Kidney (tissue), 22 donors: ENCODE measurements at places on chromosomes 7 and 10. TPM values are rescaled to one million over a fixed set of nuclear protein-coding genes. Genes with fewer than 3 reads are reported as not detected.
A peak's percentile ranks its signal among the peaks of the same experiment; 100 is the strongest.

GRCh38 chr10:125350519-125350918 is 190.2 kb upstream of the CTBP2 start:
- DNase-seq: no peak

DNA sequence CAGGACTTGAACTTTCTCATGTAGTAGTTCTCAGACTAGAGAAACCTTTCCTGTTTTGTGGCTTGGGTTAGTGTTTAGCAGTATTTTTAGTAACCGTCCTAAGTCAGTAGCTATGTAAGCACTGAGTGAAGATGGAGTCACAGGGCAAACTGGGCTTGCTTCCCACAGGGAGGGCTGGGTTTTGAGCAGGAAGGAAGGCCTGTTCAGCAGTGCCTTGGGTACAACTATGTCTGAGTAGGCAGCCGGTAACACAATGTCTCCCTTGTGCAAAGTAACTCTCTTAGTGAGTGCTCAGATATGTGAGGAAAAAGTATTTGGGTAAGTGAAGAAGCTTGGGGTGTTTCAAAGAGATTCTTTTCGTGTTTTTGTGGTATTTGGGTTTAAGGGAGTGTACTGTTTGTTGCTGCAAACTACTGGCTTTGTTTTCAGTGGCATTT is 96.4 kb downstream of the CCSER2 start:
- DNase-seq: peak; percentile 38

GRCh38 chr7:103640031-103640779 is 194.2 kb upstream of the SLC26A5 start:
- no peak for DNase-seq

GRCh38 chr10:59779756-59780533 is 26.7 kb upstream of the MRLN start:
- no peak for DNase-seq

DNA sequence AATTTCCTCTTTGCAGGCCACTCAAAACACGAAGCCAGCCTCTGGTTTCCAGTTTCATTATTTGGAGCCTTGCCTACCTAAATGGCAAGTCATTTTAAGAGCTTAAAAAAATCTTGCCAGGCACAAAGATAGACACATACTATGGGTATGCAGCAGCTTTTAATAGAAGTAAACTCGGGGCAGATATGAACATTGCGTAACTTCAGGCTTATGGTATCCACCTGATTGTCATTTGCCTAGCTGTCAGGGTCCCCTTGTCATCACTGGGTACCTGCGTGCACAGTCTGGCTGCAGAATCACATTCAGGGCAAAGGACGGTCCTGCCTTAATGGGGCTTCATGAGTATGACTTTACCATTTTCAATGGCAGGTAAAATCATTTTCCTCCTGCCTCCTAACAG is 466.1 kb upstream of the NRP1 start:
- DNase-seq: no peak

GRCh38 chr7:1974290-1975101 is 258.2 kb downstream of the MAD1L1 start:
- DNase-seq: no peak

GRCh38 chr7:3399858-3400257 is 98.8 kb downstream of the SDK1 start:
- DNase-seq: no peak

GRCh38 chr7:41629711-41630111 is 73.2 kb downstream of the INHBA start:
- no peak for DNase-seq

DNA sequence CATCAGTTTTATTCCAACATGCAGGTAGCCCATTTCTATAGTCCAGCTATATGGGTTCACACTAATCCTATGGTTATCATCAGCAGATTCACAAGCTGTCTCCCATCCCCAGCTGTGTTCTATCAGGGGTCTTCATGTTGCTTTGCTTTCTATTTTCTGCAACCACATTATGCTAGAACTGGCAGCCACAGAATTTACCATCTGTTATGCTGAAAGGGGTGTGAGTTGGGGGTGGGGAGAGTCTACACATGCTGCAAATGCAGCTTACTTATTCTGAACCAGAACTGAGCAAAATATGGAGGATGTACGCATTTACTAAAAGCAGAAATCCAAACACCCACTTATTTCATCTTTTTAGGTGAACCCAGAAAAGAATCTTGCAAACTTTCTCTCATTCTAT is 32.9 kb downstream of the SHTN1 start:
- DNase-seq: no peak

GRCh38 chr7:74656441-74656836 is 1.1 kb upstream of the GTF2I start:
- DNase-seq: peak; percentile 82

DNA sequence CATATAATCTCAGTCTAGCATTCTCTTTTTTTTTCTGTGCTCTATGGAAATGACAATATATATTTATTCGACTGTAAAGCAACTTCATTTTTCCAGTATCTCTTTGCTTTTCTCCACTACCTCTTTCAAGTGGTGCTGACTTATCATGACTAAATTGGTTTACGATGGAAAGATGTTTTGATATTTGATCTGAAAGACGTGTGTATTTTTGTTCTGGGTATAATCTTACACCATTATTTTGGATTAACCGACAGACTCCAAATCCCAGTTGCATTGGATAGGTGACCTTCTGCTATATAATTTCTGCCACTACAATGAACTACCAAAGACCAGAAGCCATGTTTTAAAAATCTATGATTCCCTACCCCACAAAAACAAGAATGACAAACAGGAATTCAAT is 380.5 kb upstream of the NFE2L3 start:
- no peak for DNase-seq

DNA sequence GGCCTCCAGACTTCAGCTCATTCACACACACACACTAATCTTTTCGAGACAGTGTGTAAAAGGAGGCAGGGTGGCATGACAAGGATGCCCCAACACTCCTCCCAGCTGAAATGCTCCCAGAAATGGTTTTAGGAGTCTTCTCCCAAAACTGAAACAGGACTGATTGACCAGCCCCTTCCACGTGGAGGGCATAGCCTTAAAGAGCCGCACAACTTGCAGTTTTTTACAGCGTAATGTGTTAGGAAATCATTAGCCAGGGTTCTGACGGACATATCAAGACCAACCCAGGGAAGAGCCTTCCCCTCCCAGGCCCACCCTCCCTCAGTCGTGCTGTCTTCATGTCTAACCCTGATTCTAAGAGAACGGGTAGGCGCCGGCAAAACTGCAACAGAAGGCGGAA is 224.6 kb downstream of the TNS3 start:
- DNase-seq: peak; percentile 54

- DNase-seq: no peak
Observed at GRCh38 chr7:149654588-149654987, 118.8 kb downstream of the ZNF467 start.

DNA sequence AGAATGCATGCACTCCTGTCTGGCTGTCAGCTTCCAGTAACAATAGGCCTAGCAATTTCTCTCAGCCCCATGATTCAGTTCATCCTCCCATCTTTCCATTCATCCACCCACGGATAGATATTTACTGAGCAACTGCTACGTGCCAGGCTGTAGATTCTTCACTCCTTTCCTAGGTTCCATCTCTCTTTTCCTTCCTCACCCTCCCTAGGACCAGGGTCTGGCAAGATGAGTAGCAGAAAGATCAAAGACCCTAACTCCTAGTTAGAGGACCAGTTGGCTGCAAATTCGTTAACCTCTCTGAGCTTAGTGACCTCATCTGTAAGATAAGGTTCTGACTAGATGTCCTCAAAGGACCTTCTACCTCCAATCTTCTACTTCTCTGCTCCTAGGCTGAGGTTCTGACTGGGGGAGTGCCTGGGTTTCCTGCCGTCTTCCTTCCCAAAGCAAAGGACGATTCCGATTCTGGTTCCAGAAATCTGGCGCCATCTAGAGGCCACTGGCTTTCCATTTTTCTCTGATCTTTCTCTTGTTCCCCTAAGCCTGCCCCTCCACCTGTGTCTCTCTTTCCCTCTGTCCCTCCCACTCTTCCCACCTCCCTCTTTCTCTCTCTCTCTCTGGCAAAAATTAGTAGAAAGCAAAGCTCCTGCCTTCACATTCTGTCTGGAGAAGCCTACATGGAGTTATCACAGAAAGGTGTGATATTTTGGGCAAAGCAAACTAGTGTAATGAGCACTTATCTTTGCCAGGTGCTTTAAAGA is 26.2 kb downstream of the TBATA start:
- DNase-seq: peak; percentile 54

DNA sequence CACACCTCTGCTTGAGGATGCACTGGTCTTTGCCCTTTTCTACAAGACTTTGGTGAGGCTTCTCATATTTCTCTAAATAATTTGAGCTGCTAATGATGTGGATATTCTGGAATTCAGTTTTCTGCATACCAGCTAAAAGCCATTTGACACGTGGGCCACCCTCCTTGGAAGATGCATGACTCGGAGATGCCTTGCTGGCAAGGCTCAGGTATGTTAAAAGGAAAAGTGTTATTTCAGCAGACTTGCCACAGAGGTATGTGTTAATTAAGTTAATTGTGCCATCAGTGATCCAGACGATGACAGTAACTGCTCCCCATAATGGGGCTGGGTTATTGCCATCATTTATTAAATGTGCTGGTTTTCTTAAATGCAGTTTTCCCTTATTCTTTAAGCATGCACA is 8.8 kb upstream of the GFRA1 start:
- no peak for DNase-seq

DNA sequence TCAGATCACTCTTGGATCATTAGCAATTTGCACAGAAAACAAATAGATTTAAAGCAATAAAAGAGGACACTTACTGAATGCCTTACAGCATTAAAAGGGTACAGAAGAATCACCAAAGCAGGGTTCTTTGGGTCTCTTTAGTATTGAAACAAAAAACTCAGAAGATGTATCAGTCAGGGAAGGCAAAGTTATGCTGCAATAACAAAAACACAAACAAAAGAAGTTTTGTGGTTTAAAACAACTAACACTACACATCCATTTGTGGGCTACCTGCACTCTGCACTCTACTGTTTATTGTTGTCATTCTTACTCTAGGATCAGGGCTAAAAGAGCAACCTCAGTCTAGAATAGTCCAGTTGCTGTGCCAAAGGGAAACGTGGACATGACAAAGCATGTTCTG is 216.4 kb downstream of the GPAM start:
- DNase-seq: no peak

- DNase-seq: no peak
Observed at GRCh38 chr10:73909540-73910115, 1.3 kb upstream of the PLAU start.

GRCh38 chr10:60377042-60377352 is 12.7 kb downstream of the ANK3 start:
- no peak for DNase-seq

DNA sequence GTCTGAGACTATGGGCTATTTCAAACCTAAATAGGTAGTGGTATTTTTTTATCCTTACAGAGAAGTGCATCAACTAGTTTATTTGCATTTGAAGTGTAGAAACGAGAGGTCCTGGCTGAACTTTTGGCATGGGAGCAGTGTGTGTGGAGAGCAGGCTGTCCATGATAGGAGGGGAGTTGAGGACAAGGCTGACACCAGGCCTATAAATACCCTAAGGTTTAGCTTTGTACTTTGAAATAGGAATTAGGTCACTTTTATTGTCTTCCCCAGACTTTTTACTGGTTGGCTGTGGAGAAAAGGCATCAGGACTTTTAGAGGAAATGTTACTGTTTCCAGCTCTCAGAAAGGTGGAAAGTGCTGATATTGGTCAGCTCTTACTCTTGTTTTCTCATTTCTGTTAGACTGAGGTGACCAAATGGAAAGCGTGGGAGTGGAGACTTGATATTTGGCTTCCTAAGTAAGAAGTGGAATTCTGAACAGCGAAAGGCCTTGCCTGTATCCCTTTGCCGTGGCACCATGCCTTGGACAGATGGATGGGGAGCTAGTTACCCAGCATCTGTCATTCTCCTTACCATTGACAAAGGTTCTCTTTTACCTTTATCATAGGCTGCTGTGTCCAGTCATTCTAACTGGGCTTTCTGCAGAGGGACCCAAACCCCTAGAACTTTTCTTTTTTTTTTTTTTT is 46.0 kb downstream of the GBF1 start:
- DNase-seq: no peak

GRCh38 chr10:101452593-101452992 is 98.6 kb downstream of the BTRC start:
- DNase-seq: no peak

- no peak for DNase-seq
Observed at GRCh38 chr10:128050936-128051335, 75.3 kb downstream of the MKI67 start.

GRCh38 chr7:150715293-150715692 is 1.1 kb upstream of the GIMAP1 start:
- no peak for DNase-seq

- no peak for DNase-seq
Observed at GRCh38 chr7:79407351-79407750, 46.1 kb downstream of the MAGI2 start.

- DNase-seq: peak; percentile 30
Observed at GRCh38 chr10:43210556-43210955, 56.3 kb downstream of the RASGEF1A start.

- DNase-seq: no peak
Observed at GRCh38 chr10:70851597-70852475, 36.1 kb downstream of the SGPL1 start.

DNA sequence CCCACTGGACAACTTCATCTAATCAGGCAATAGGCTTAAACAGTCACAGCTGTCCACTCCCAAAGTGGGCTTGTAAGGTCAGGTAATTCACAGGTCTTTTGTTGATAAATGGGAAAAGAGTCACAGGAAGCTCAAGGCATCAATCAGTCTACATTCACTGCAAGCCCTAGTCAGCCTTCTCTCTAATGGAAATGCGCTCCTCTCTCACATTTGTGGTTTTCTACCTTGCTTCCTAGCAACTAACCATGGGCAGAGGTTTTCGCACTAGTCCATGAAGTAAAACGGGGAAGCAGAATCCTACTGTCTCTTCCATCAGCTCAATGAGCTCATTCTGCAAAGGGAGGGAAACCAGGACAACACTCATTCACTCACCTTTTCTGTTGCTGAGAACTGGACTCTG is 53.5 kb upstream of the APBB1IP start:
- no peak for DNase-seq

GRCh38 chr10:423178-423577 is 266.3 kb downstream of the DIP2C start:
- DNase-seq: no peak

GRCh38 chr7:112784603-112785002 is 5.6 kb downstream of the TMEM168 start:
- no peak for DNase-seq

The ASB15 gene
- 1.8 TPM for polyA plus RNA-seq

The LIPM gene
- not detected for polyA plus RNA-seq

The EGFR gene
- polyA plus RNA-seq: 5.9 TPM

The IFT22 gene
- polyA plus RNA-seq: 92.7 TPM

The PTN gene
- polyA plus RNA-seq: 17.2 TPM

The LDB3 gene
- polyA plus RNA-seq: 3.3 TPM

The C10orf105 gene
- polyA plus RNA-seq: not detected

The SPDYE9 gene
- not detected for polyA plus RNA-seq

The WEE2 gene
- 0.13 TPM for polyA plus RNA-seq

The CACNB2 gene
- 2.8 TPM for polyA plus RNA-seq

The PSMG3 gene
- polyA plus RNA-seq: 66.6 TPM
